ENCODE measurements at places on chromosomes 3 and 15.

DNA sequence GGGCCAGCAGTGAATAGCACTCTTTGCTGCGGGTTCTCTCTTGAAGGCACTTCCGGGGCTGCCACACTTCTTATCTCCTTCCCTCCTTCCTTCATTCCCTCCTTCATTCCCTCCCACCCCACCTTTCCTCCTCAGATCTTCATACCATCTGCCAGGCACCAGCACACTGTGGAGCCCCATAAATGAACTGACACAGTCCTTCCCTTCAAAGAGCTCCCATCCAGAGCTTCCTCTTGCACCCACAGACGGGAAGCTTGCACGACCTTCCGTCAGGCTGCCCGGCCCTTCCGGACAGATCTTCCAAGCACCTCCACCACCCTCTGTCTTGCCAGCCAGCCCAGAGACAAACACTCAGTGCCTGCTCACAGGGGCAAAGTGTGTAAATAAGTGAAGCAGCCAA, 65.4 kb upstream of the HERC1 start:
- no peak for DNase-seq

- DNase-seq = no peak
Measured at GRCh38 chr15:51183076-51183475, 88.4 kb upstream of the TNFAIP8L3 start.

GRCh38 chr3:42094691-42095391, 3.7 kb downstream of the TRAK1 start:
- no peak for DNase-seq

- no peak for DNase-seq
Measured at GRCh38 chr3:24255414-24255813, 239.2 kb downstream of the THRB start.

DNA sequence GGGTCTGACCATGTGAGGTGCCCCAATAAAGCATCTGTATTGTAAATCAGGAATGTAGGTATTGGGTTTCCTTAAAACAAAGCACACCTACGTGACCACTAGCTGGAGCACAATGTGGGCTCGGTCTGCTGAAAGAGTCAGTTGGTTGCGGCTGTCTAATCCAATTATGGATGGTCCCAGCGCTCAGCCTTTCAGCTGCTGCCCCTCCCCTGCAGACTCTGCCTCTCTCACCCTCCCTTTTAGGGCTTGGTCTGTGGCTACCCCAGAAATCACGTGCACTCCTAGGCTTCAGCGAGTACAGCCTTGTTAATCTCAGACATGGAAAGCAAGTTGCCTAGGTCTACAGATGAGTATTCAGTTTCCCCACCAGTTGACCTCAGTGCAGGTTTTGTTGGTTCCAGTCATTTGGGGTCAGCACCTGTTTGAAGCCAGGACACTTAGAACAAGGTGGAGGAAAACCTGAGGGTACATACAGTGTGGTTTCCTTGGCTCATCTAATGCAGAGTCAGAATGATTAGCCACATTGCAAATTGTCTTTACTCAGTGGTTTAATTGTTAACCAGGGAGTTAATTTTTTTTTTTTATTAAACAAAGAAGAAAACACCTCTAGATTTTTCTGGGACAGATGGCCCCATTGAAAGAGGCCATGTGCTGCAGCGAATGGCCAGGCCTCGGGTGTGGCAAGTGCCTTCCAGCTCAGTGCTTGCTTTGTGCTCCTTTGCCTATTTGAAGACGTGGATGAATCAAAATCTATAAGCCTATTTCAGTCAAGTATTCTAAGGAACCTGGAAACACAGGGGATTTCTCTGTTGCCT, 137.7 kb downstream of the IGF1R start:
- DNase-seq = peak; percentile 80

GRCh38 chr3:29057326-29057725, 223.5 kb upstream of the RBMS3 start:
- DNase-seq = no peak

GRCh38 chr15:69467636-69468035, 15.0 kb downstream of the RPLP1 start:
- DNase-seq = no peak

DNA sequence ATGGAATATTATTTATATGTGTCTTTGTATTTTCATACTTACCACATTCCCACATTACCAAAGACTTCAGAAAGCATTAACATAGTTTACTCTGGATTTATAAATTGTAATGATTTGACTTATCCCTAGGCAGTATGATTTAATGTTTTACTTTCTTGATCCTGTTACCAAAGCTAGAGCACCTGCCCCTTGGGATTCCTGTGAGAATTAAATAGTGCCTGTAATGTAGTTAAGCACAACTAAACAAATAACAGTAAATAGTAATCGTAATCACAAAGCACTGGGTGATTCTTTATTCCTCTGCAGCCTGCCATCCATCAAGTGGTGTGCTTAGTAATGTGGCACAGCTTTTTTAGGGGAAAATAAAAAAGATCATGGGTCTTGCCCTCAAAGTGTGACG, 39.1 kb downstream of the ATP2C1 start:
- DNase-seq = no peak

- DNase-seq = no peak
Measured at GRCh38 chr3:179949412-179949811, 87.3 kb downstream of the PEX5L start.

DNA sequence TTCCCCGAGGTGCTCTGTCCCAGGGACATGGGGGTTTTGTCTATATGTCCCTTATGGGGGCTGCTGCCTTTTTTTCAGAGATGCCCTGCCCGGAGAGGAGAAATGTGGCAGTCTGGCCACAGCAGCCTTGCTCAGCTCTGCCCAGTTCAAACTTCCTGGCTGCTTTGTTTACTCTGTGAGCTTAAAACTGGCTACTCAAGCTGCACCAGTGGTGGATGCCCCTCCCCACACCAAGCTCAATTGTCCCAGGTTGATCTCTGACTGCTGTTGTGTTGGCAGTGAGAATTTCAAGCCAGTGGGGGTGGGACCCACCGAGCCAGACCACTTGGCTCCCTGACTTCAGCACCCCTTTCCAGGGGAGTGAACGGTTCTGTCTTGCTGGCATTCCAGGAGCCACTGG, 188.9 kb downstream of the STXBP5L start:
- peak; percentile 5 for DNase-seq

- no peak for DNase-seq
Measured at GRCh38 chr15:92466834-92467233, 73.2 kb downstream of the ST8SIA2 start.

DNA sequence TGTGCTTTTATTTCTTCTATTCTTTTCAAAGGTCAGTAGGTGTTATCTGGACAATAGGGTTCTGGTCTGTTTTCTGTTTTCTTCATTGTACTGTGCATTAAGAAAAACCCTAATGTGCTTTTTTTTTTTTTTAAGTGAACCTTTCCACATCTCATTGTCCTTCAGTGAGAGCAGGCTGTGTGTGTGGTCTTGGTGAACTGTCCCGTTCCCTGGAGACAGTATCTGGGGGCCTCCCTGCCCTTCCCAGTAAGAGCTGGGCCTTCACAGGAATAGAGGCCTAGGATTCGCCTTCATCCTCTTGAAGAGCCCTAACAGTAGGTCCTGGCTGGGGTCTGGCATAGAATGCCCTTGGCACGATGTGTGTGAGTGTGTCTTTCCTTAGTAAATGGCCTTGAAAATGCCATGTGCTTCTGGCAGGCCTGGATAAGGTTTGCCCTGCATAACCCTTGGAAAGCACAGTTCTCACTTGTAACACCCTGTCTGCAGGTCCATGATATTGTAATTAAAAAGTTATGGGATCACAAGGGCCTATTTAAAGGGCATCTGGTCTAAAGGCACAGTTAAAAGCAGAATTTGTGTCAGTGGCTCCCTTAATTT, 81.2 kb downstream of the IGF1R start:
- DNase-seq = no peak

DNA sequence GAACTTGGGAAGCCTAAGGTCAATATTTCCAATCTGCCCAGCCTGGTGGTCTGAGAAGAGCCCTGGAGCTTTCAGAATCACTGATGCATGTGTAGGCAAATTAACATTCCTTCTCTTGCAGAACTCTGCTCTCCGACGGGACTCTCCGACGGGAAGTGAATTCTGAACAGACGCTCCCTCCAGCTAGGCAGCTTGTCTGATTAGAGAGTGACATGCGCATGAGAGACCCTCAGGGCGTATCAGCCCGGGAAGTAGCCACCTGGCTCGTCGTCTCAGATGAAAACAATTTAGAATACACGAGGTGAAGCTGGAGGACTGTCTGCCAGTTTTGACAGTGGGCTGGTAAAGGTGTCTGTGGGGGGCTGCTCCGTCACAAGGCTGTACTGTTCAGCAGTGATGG, 103.1 kb downstream of the DGKG start:
- no peak for DNase-seq

DNA sequence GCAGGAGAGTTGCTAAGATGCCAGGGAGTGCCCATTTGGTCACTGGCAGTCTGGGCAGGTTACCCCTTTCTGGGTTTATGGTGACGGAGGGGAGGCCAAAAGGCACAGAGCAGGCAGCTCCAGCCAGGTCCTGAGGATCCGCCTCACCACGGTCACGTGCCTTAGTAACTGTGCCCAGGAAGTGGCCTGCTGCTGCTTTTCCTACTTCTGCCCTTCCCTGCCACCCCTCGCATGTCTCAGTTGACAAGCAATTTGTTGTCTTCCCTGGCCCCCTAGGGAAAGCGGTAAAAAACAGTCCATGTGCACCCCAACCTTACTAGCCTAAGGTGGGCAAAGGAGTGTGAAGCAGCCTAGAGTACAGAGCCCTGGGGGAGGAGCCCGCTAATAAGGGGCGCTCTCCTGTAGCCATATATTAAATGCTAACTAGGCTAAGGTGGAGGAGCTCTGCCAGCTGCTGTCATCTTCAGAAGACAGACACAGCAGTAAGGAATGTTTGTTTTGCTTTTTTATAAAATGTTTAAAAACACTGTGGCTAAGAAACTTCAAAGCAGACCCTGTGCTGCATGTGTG, 9.1 kb upstream of the LIPH start:
- DNase-seq = no peak

GRCh38 chr3:69357196-69357595, 28.7 kb downstream of the FRMD4B start:
- no peak for DNase-seq

DNA sequence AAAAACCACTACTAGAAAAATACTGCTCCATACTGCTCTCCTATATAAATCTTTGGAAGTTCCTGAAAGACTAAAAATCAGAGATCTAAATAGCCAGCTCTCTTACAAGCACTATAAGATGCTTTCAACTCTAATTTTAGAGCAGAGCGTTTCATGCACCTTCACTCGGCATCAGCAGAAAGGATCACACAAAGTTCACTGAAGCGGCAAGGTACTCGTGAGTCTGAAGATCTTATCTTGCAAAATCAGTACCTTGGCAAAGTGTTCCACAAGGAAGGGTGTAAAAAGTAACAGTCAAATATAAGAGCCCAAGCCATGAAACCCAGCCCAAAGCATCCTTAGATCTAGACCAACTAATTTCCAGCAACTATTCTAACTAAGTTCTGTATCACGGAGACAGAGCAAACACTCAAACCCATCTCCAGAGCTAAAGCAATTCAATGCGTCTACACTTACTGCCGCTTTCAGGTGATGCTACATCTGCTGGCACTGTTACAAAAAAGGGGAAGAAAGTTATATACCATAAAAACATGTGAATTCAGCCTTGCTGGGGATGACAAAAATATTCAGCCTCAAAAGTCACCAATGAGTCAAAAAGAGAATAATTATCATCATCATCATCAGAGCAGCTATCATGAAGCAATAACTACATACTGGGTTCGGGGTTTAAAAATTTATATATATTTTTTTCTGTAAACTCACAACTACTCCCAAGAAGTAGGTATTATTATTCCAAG, 16.3 kb downstream of the VPS39 start:
- DNase-seq = no peak

GRCh38 chr15:70345251-70346019, 247.7 kb upstream of the TLE3 start:
- no peak for DNase-seq

GRCh38 chr15:77528290-77528967, 104.3 kb downstream of the LINGO1 start:
- DNase-seq = no peak

DNA sequence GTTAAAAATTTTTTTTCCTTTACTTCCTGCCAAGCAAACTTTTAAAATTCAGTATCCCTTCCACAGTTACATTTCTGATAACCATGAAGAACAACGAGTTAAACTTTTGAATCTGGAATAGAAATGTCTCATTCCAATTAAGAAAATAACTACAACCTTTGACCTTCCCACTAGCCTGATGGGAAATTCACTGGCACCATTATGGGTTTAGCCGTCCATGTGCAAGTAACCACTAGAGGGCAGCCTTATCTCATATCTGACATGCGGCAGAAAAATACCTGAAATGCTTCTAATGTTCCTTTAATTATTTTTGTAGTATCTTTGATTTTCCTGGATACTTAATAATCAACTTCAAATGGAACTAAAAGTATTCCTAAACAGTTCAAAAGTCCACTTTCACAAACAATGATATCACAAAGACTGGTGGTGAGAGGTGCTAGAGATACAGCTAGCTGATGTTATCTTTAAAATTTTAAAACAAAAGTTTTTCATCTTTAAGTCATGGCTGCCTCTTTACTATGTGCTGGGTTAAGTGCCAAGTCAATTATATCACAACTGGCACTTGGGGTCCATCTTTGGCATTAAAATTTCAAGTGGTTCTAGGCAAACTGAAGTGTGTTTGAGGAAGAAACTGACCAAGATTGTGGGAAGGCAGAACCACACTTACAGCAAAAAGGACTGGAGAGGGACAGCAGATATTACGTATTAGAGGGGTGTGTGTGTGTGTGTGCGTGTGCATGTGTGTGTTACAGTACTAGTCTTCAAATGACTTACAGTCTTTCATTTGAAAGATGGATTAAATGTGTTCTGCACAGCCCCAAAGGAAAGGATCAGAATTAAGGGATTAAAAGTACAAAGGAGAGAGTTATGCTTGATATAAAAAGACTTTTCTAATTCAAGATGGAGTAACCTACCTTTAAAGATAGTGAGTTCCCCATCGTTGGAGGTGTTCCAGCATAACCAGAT, 107.1 kb upstream of the ICE2 start:
- DNase-seq = peak; percentile 60

- no peak for DNase-seq
Measured at GRCh38 chr3:141227752-141228151, 3.9 kb upstream of the PXYLP1 start.

DNA sequence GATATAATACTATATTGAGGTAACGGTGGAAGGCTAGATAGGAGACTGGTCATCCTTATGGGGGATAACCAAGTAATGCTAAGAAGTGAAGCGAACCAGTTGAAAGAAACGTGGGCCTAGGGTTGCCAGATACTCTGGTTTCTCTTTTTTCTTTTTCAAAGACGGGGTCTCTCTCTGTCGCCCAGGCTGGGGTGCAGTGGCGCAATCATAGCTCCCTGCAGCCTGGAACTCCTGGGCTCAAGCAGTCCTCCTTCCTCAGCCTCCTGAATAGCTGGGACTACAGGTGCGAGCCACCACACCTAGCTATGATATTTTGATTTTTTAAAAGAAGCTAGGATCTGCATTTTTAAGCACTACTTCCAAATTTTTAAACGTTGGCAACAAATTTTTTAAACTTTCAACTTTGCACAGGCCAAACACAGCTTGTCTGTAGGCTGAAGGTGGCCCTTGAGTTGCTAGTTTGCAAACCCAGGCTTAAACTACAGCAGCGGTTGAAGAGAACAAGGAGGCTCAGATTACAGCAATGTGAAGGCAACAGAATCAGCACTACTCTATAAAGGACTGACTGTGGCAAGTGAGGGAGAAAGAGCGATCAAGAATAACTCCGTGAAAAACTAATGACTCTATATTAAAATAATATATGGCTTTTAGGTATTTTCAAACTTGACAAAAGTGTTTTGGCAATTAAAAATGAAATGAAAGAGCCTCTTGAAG, 1.2 kb upstream of the RUBCN start:
- no peak for DNase-seq

All from neuronal stem cell (in vitro differentiated cells).